Hypothalamus (tissue), 51 donors: ENCODE measurements at places on chromosomes 13 and 19.

DNA sequence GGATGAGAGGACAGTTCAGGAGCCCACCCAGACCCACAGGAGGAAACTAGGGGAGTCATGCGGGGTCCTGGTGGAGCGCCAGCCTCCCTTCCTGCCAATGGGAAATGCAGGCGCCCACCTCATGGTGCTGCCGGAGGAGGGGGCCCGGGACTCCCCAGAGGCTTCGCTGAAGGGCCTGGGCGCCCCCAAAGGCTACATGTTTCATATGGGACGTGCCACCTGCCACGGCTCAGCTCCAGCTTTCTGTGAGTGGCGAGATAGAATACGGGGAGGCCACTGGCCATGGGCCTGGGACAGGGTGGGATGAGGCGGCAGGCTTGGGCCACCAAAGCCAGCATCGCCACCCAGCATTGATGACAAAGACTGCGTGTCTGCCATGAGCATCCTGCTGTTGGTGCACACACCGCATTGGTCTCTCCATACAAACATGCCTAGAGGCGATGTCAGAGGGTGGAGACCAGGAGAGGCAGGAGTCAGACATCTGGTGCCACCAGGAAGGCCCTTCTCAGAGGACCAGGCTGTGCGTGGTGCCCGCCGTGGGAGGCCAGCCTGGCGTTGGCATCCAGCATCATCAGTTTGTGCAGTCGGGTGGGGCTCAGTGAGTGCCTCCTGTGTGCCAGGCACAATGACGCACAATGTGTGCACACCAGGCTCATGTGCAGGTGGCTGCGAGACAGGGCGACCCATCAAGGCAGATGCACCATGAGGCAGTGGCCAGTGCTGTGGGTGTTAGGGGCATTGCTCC is 1.2 kb upstream of the F10 start:
- no peak for DNase-seq

GRCh38 chr13:27619728-27620376 is 477 bp downstream of the LNX2 start:
- no peak for DNase-seq

DNA sequence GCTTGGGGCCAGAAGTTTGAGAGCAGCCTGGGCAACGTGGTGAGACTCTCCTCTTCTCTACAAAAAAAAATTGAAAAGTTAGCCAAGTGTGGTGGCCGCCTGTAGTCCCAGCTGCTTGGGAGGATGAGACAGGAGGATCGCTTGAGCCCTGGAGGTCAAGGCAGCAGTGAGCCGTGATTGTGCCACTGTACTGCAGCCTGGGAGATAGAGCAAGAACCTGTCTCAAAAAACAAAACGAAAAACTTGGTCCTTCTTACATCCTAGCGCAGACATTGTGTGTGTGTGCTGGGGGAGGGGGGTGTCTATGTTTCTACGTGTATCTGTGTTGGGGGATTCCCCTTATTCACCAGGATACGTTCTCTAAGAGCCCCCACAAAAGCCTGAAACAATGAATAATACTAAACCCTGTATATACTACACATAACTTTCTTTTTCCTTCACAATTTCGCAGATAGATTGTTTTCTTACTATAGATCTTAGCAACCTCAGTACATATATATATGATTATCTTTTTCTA is 7.9 kb downstream of the AXL start:
- DNase-seq = no peak

- no peak for DNase-seq
Observed at GRCh38 chr19:12544401-12544876, 6.8 kb downstream of the ZNF564 start.

DNA sequence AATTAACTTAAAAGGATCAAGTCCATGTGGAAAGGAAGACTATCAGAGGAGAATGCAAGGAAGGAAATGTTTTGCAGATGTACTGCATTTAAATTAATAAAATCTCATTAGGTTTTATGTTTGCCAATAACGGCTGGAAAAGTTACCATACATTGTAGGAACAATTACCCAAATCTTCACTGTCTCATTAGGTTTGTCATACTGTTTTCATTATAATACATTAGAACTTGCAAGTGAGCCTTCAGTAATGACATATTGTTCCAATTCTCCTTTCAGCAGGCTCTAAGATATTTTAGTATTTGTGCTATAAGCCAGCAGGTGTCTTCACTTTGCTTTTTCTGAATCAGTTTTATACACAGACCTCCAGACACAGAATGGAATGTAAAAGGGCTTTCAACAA is 661.6 kb upstream of the KLHL1 start:
- DNase-seq = no peak
